ENCODE measurements at places on chromosomes 3 and 15.

DNA sequence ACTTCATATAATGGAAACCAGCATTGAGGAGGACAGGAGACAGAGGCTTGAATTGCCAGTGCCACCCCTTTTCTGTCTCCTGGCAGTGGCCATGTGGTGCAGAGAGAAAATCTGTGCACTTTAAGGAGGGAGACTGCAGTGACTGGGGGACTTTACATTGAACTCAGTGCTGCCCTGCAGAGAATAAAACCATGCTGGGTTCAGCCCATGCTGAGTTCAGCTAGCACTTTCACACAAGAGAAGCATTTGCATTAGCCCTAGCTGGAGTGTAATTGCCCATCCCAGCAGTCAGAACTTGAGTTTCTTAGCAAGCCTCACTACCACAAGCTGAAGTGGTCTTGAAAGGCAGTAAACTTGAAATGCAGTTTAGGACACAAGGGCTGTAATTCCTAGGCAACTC is 677.5 kb downstream of the ZPLD1 start:
- DNase-seq = no peak

- DNase-seq = no peak
These were observed 48.5 kb upstream of the TSPAN3 start for GRCh38 chr15:77119446-77119845.

DNA sequence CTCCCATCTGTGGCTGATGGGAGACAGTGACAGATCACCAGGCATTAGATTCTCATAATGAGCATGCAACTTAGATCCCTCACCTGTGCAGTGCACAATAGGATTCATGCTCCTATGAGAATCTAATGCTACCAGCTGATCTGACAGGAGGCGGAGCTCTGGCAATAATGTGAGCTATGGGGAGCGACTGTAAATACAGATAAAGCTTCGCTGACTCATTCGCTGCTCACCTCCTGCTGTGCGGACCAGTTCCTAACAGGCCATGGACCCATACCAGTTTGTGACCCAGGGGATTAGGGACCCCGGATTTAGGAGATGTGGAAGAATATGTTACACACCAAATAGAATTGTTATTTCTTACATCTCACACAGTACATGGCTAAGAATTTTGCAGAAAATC is 6.7 kb downstream of the ARGFX start:
- no peak for DNase-seq

DNA sequence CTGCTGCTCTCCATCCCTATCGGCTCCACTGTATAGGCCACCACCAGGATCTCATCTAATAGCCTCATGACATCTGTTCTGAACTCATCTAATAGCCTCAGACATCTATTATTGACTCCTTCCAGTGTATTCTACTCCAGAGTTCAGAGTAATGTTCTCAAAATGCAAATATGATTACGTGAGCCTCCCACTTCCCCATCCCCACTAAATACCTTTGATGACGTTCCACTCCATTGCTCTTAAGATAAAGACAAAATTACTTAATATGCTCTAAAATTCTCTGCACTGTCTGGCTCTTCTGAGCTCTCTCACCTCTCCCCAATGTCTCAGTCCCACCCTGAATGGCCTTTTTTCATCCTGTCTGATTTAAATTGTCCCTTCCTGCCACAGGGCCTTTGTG is 94.7 kb downstream of the SAMMSON start:
- DNase-seq = no peak

GRCh38 chr3:139534455-139534812 is 5.1 kb downstream of the RBP1 start:
- DNase-seq = no peak

- peak; percentile 91 for DNase-seq
These were observed 24.4 kb upstream of the TXNRD3 start for GRCh38 chr3:126679318-126679751.

DNA sequence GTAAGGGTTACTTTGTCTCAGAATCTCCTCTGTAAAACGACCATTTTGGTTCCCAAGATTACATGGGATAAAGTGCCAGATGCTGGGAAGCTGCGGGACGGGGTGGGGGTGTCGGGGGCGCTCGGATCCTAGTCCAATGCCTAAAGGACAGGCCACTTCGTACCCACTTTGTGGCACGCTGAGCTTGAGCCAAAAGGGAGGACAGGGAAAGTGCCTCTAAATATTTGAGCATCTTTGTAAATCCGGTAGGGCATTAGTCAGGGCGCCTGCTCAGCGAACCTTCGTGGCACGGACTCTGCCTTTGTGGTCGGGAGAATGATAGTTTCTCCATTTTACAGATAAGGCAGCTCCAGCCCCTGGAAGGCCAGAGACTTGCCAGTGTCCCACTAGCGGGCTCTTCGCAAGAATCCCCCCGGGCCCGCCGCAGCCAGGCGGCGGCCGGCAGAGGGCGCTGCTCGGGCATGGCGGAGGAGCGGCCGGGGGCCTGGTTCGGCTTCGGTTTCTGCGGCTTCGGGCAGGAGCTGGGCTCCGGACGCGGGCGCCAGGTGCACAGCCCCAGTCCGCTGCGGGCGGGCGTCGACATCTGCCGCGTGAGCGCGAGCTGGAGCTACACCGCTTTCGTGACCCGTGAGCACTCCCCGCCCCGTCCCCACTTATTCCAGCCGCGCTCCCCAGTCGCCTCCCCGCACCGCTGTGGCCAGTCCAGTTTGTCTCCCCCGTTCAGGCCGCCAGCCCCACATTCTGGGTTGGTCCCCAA is 1.8 kb downstream of the RCCD1 start:
- peak; percentile 87 for DNase-seq

- no peak for DNase-seq
These were observed 129.5 kb downstream of the ATP8B4 start for GRCh38 chr15:49989498-49989897.

DNA sequence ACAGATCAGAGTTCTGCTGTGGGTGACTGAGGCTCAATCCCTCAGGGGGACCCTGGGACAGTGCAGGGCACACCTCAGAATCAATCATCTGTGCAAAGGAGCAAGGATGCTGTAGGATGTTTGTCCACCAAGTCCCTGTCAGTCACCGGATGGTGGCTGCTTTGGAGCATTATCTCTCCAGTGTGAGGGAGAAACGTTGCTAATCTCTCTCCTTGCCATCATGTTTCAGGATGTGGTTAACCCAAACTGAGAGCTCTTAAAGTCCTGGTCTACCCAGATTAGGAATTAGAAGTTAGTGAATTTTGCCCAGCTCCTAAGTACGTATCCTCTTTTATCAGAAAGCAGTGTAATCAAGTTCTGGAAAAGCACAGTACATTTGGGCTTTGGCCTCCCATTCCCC is 26.2 kb upstream of the LRRC3B start:
- DNase-seq = no peak

GRCh38 chr15:64112073-64112772 is 16.4 kb downstream of the SNX1 start:
- DNase-seq = no peak

DNA sequence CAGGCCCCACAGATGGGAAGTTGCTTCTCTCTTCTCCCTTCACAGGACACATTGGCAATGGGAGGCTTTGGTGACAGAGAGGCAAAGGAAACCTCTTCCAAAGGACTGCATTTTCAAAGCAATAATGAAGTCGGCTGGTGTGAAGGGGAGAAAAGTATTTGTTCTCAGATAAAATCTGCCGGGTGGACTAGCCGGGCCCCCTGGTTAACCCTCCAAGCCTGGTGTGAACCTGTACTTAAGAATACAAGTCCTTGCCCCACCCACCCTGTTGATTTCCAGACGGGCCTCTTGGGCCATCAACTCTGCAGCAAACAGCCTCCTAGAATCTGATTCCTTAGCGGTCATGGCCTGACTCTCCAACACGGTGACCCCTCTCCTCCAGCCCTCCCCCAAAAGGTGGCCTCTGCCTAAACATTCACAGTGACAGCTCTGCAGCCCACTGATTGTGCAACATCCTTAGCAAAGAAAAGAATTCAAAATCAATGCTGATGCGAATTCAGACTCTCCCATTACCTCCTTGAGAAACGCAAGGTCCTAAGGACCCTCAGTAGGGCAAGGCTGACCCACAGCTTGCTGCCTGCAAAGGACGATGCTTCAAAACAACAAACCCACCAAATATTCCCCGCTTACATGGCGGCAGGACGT is 9.9 kb downstream of the TLE3 start:
- no peak for DNase-seq

GRCh38 chr15:90202929-90203328 is 1.8 kb downstream of the SEMA4B start:
- no peak for DNase-seq

- DNase-seq = no peak
These were observed 362.7 kb upstream of the ARRDC4 start for GRCh38 chr15:97597801-97598200.

DNA sequence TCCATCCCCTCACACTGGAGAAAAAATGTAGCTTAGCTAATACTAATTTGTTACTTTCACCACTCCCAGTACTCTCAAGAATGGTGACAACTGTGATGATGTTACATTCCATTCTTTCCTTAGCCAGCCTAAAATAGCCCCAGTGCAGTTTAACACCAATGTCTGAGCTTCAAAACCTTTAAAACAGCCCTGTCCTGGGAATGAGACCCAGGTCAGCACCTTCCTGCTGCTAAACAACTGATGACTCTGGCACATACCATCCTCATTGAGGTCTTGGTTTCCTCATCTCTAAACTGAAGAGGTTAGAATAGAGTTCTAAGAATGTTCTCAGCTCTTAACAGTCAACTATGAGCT is 3.8 kb downstream of the SCAMP2 start:
- no peak for DNase-seq

DNA sequence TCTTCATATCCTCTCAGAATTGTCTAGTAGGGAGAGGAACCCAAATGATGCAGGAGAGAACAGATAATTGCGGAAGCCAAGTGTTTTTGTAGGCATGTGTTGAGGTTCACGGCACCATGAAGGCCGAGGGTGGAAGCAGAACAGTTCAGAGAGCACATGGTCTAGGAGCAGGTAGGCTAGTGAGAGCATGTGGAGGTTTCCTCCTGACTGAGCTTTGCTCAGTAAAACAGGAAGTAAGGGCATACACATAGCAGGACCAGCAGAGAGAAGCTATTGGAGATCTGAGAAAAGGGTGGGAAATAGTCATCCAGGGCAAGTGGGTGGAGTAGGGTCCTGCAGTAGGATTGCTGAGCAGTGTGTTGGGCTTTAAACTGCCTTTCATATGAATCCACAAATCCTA is 491.1 kb downstream of the FHIT start:
- no peak for DNase-seq

DNA sequence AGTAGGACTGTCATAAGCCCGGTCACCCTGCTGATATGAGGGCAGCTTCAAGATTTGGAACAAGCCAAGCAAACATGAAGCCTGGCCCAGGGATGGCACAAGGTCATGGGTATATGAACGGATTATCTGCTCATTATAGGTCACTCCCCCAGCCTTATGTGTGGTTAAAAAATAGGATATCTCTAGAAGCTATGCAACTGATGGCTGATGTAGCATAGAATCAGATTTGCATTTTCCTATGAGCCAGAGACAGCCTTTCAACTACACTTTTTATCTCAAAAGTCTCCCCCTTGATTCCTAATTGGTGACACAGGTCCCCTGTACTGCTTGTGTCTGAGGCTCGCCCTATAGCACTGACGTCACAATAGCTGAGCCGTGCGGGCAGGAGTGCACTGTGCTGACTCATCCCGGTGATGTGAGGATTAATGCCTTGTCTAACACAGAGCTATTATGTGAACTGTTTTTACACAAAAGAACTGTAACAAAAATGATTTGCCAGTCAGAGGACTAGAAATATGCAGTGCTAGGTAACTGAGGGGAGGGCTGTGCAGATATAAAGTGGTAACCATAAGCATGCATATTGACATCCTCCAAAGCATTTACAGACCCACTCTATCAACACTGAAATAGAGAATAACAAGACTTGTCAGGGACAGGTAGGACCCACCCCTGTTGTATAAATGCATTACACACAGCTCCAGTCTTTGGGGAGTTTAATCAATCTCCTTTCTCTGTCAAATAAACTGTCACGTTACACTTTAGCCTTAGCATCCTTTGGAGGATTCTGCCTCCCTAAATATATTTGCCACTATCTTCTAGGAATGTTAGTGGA is 204.9 kb downstream of the TIGIT start:
- DNase-seq = no peak

- DNase-seq = peak; percentile 31
These were observed 66.1 kb downstream of the RPN1 start for GRCh38 chr3:128584412-128585020.

DNA sequence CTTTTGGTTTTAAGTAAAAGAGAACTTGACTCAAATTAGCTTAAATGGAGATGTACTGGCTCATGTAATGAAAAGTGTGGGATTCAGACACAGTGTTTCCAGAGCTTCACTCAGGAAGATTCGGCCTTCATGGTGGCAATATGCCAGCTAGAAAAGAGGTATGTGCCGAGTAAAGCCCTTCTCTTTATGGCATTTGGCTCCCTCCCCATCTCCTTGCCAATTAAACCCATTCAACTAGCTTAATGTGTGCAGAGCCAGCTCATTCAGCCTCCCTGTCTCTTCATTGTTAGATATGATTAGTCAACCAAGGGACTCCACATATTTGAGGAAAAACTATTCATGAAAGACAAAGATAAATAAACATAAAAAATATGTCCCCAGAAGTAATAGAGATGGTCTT is 15.0 kb upstream of the TRANK1 start:
- no peak for DNase-seq

DNA sequence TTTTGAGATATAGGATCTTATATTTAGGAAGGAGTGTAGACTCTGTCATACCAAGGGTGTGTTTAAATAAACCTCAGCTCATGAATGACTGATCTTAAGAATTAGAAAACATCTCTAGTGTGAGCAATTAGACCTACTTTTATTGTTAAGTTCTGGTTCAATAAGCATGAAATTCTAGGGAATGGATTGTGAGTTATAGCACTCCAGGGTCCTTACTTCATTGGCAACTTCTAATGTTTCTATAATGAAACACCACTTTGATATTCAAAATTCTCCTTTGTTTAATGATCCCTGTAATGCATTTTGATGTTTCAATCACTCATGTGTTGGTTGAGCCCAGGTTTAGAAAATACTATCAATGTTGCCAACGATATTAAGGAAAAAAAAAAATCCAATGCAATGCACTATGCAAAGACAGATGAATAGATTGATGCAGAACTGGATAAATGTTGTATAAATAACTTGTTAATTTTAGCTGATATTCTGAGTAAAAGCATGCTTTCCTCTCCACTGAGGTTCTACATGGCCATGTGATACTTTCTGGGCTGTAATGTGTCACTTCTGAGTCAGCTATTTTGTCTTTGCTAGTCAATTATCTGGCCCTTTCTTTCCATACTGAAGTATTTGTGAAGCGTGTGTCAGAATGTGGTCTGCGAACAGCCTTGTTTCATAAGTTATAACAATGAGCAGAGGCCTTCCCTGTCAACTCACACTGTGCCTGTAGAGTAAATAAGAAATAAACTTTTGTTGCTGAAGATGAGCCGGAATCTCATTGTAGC is 1035.9 kb downstream of the PLOD2 start:
- no peak for DNase-seq

GRCh38 chr3:126557415-126557745 is 1.4 kb downstream of the C3orf22 start:
- peak; percentile 5 for DNase-seq

- no peak for DNase-seq
These were observed 34.0 kb downstream of the DHX30 start for GRCh38 chr3:47836986-47837385.

- no peak for DNase-seq
These were observed 60.5 kb downstream of the GAP43 start for GRCh38 chr3:115683773-115684172.

- no peak for DNase-seq
These were observed 474.4 kb upstream of the AGTR1 start for GRCh38 chr3:148223266-148223665.

Measured in progenitor cell of endocrine pancreas (in vitro differentiated cells).